Stimulated activated memory B cell treated with anti-CD40 and anti-IgM and Interleukin-4, amounts not matched to agents 10 μg/mL and 1 μg/mL and 100 μg/mL, for 72 hours (primary cell): ENCODE measurements at places on chromosomes 1 and 21.

DNA sequence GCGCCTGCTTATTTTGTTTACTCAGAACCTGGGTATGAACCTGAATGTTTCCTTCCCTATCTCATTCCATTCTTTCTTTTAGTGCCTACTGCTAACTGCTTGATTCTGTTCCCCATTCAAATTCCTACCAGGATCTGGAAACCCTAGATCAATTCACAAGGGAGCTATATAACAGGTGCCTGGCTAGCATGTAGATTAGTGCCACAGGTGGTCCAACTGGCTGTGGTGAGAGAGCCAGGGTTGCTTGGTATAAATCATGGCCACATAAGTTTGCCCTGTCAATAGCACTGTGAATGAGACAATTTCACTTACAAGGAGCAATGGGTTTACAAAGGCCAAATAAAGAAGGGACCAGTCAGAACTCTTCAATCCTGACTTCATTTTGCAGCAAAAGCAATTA lies 6.6 kb upstream of the PRPF38B start:
- no peak for ATAC-seq

DNA sequence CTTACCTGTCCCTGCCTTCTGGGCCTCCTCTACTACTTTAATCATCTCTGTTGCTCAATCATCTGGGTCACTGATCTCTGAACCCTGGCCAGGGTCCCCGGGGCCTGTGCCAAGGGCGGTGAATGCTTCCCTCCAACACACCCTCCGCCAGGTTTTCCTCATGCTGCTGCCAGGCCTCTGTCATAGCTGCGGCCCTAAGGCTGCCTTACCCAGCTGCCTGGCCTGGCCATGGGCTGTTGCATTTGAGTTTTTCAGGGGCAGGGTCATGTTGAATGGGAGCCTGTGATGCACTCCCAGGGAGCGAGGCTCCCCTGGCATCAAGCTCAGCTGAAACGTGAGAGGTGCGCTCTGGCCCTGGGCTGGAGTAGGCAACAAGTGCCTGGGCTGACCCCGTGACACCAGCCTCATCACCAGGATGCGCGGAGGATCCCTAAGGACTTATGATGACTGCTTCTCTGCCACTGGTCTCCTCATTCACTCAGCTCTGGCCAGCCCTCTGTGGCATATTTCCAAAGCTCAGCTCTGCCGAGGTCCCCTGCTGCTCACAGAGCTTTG lies 7.6 kb downstream of the EDN2 start:
- ATAC-seq = no peak

GRCh38 chr1:226390681-226391080 lies 17.2 kb downstream of the PARP1 start:
- no peak for ATAC-seq

DNA sequence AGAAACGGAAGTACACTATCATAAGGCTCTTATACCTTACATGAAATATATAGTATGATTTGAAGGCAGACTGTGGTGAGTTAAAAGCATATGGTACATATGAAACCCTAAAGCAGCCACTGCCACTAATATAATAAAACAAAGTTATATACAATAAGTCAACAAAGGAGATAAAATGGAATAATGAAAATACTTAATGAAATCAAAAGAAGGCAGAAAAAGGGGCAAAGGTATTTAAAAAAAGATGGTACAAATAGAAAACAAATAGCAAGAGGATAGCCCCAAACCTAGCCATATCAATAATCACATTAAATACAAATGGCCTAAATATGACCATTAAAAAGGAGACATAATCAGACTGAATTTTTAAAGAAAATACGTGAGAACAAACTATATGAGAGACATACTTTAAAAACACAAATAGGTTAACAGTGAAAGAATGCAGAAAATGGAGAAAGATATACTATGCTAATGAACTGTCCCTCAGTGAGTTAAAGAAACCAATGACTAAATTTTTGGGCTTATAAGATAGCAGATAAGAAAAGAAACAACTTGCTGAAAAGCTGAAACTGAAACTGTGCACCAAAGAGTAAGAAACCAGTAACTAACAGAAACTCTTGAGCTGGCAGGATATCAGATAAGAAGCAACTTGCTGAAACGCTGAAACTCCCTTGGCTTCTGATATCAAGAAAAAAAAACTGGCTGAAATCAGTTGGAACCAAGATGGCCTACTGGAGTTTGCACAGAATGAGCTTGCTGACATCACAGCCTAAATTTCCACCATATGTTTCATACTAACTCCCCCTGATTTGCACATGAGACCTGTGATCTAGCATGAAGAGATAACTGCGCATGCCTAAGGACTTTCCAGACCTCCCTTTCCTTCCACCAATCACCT lies 44.3 kb upstream of the IL10 start:
- no peak for ATAC-seq

DNA sequence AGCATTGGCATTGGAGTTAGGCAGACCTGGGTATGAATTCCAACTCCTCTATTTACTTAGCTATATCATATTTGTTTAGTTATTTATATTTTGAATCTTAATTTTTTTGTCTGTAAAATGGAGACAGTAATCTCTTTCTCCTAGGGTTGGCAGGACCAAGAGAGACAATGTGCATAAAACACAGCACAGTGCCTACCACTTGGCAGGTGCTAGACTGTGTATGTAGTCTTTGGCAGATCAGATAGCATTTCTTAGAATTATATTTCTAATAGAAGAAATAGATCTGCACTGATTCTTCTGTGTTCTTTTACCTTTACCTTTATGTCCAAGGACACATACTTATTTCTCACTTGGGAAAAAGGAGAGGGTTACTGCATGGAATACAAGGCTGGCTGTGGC lies 177.2 kb downstream of the GIPC2 start:
- no peak for ATAC-seq

DNA sequence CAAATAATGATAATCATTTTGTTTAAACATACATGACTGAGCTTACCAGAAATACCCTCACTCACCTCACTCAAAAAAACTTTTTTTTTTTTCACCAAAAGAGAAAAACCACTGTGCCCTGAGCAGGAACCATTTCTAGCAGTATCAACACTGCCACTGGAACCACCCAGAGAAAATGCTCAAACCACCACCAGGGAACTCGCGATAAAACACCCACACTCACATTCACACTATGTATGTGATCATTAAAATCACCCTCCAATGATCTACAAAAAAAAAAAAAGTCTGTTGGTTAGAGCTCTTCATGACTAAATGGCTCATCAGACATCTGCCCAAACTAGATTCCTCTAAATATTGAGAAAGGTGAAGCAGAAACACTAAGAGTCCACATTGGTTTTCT lies 11.5 kb downstream of the TIAM1 start:
- ATAC-seq = no peak

- ATAC-seq = no peak
Measured at GRCh38 chr1:199808110-199808870, 219.2 kb upstream of the NR5A2 start.

DNA sequence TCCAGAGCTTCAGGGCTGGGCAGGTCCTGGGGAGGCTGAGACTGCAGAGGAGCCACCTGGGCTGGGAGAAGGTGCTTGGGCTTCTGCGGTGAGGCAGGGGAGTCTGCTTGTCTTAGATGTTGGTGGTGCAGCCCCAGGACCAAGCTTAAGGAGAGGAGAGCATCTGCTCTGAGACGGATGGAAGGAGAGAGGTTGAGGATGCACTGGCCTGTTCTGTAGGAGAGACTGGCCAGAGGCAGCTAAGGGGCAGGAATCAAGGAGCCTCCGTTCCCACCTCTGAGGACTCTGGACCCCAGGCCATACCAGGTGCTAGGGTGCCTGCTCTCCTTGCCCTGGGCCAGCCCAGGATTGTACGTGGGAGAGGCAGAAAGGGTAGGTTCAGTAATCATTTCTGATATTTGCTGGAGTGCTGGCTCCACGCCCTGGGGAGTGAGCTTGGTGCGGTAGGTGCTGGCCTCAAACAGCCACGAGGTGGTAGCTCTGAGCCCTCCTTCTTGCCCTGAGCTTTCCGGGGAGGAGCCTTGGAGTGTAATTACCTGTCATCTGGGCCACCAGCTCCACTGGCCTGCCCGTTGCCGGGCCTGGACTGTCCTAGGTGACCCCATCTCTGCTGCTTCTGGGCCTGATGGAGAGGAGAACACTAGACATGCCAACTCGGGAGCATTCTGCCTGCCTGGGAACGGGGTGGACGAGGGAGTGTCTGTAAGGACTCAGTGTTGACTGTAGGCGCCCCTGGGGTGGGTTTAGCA lies 9.3 kb downstream of the MYBPH start:
- ATAC-seq = no peak

DNA sequence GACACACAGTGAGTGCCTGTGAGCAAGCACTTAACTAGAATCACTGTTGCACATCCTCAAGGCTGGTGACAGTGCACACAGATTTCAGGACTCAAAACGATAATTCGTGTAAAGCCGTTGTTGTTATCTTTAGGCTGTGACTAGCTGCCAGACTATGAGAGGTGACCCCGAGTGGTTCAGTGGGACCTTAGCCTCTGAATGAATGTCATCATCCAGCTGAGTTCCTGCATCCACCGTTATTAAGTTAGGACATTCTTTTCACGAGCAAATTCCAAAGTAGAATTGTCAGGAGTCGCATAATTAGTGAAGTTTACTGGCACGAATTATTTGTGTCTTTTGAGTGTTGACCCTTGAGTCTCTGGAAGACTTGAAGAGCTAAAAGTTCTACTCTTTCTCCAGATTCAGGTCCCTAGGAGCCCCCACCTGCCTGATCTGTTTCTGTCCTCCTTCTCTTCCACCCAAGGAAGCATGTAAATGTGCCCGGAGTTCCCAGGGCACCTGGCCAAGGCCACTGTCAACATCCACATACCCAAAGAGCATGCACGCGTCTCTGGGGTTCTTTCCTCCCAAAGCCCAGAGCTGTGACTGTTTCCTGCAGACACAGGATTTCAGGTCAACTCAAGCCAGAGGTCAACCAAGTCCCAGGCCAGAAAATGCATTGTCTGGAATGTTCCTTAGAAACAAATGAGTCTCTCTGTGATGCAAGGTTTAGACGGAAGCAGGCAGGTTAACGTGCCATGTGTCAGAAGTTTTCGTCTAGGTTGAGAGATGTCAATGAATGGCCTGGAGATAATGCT lies 207.2 kb downstream of the TOMM20 start:
- no peak for ATAC-seq

GRCh38 chr1:75310067-75310466 lies 175.9 kb downstream of the LHX8 start:
- no peak for ATAC-seq

DNA sequence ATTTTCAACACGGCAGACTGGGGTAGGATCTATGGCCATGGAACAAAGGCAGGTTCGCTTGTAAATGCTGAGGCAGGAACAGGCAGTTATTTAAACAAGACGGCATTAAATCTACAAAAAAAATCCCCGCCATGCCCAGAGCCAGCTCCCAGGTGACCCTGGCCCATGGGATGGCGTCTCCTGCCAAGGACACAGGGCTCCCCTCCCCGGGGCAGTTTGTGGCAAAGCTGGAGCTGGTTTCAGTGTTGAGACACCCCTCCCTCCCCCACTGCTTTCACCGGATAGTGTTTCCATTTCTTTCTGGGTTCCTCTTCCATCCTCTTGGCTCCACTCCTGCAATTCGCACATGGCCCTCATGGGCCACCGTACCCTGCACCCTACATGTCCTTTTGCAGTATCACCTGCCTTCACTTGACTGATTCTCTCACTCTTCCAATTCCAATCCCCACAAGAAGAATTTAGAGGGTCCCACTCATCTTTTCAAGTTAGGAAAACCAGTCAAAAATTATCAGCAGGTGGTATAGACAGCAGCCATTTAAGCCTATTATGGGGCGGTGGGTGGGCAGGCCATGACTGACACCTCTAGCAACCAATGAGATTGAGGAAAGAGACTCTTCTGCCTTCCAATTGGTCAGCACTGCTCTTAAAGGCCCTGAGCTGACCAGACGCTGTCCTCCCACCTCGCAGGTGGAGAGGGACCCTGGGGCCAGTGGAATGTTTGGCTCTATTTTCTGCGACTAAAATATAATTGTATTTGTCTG lies 52.0 kb downstream of the OLIG1 start:
- no peak for ATAC-seq

GRCh38 chr1:165067829-165068228 lies 288.7 kb downstream of the LMX1A start:
- ATAC-seq = no peak

DNA sequence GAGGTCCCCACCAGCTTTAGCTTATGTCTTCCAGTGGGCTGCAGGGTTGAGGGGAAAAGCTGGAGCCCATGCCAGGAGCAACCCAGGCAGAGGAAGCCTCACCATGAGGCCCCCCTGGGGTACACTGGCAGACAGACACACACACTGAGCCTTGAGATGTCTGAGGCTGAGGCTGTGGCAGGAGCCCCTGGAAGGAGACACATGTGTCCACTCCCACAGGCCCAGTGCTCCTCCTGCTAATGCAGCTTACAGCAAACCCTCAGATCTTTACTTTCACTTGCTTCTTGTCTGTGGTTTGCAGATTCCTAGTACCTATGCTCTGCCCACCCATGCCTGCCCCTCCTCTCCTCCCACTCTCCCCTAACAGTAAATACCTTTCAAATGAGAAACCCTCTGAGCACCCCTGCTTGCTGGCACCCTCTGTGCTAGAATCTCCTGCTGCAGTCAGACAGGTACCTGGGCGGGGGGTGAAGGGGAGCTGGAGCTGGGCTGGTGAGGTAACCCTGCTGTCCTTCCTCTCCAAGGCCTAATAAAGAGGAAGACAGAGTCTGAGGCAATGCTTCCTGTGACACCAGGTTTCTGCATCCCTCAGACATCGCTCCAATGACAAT lies 63.4 kb upstream of the NEK2 start:
- peak; percentile 56 for ATAC-seq

DNA sequence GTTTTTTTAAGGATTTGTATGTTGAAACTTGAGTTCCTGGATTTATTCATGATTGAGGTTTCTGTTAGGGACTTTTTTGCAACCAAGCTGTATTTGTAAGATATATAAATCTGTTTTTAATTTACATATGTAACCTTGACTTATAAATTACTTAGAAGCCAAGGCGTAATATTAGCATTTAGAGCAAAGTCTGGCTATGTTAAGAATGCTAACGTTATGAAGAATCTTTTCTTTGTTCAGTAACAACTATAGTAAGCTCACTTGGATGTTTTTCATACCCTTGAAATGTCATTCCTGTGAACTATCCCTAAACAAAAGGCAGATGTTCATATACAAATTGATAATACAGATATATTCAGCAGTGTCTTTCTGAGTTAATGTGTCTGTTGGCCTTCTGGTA lies 155.3 kb downstream of the MAGI3 start:
- ATAC-seq = no peak

DNA sequence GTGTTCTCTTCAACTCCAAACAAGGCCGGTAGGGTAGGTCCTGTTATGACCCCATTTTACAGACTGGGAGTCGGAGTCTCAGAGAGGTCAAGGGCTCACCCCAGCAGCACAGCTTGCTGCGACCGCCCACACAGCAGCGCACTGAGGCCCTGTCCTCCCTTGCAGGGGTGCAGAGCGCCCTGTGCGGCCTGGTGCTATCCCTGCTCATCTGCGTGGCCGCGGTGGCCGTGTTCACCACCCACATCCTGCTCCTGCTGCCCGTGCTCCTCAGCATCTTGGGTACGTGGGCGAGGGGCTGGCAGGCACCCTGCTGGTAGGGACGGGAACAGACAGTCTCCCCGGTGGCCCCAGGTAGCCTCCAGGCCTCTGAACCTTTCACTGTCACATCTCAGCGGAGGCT lies 55.9 kb downstream of the DISP3 start:
- no peak for ATAC-seq
